ENCODE measurements at places on chromosomes 2 and 18.

DNA sequence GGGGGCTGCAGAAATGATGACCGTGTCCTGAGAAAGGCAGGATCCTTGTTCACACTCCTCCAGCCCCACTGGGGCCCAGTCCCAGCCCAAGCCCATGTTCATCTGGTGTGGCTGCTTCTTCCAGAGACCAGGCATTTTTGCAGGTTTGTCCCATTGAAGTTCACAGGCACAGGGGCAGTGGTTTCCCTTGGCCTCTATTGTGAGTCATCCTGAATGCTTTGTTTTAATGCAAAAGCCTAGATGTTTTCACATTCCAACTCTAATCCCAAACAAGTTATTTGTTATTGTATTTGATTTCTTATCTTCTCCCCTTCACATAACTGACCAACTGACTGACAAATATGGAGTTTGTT is 426.4 kb upstream of the ID2 start:
- DNase-seq: no peak

DNA sequence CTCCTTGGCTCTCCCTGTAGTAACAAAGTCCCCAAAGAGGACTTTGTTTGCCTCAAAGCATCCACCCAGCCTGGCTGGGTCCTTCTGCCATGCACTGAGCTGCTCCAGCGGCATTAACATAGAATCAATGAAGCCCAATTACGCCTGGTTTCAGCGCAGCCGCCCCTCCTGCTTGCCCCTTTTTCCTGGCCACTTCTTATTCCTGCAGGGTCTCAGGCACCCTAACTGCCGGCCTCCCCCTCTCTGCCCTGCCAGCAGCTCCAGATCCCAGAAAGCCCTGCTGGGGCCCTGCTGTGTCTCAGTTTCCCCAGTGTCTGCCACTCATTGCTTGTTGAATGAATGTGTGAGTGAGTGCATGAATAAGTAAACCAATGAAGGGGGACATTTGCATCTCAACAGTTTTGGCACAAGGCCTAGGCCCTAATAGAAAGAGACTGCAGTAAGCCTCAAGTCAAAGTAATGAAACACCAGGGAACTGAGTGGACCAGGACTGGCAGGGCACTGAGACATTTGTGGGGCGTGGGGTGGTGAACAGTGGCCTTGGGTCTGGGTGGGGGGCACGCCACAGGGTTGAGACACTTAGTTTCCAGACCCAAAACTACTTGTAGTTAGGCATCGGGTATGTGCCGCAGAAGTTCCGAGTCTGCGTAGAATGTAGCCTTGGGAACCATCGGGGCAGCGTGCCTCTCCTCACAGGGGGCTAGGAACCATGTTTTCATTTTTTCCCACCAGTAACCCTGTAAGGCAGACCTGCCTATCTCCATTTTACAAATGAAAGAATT is 60.6 kb downstream of the SMAD7 start:
- no peak for DNase-seq

- no peak for DNase-seq
These were observed 11.0 kb downstream of the TBR1 start for GRCh38 chr2:161426922-161427663.

- DNase-seq: no peak
These were observed 18.5 kb downstream of the SFTPB start for GRCh38 chr2:85649201-85650190.

DNA sequence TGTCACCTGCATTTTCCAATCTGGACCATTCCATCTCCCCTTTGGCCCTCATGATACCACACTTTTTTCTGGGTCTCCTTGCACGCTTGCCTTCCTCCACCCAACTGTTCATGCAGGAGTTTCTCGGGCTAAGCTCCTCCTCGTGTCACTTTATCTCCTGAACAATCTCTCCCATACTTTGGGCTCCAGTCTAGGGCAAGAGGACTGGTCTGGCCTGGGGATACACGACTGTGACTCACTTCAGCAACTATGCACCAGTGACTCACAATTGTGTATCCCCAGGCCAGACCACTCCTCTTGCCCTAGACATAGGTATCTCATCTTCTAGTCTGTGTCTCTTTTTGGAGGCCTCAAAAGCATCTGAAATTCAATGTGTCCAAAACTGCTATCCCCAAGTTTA is 149.4 kb upstream of the PTPRM start:
- no peak for DNase-seq

DNA sequence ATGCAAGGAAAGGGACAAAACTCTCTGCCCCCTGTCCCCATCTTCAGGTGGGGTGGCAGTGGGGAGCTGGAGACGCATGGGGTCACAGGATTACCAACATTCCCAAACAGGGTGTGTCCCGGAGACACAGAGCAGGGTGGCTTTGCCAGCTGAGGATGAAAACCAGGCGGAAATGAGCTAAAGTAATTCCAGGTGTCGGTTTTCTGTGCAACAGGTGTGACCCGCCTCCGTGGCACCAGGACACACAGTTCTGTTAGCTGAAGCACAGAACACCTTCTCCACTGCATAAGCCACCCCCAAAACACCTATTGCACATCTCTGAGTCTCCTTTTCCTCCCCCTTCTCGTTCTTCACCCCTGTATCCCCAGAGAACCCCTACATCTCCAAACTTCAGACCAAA is 122.7 kb upstream of the GLI2 start:
- DNase-seq: no peak

- no peak for DNase-seq
These were observed 126.2 kb downstream of the TMEM18 start for GRCh38 chr2:550860-551567.

DNA sequence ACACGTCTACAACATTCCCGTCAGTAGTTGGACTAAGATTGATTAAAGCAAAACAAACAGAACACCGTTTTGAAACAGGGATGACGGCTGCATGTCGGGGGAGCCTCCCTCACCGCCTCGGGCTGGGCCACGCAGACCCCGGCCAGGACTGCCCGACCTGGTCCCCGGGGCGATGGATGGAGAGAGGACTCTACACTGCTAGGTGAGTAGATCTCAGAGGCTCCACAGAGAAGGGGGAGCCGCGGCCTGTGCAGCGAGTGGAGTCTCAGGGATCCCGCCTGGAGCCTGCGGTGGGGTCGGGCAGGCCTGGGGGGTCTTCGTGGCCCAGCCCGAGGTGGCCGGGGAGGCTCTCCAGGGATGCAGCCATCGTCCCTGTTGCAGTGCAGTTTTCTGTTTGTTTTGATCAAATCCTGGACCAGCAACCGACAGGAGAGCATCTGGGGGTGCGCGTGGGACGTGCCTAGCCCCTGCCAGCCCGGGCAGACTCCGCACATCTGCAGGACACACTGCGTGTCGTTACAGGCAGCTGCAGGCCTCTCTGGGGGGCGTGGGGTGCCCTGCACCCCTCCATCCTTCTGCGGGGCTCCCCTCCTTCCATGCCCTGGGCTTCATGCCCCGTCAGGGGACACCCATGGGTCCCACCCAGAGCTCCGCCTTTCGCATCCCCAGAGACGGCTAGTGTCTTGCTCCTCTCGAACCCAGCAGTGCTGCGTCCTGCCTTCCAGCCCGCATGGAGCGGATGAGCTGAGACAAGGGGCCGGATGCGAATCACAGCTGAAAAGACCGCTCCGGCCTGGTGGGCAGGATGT is 143.6 kb downstream of the RTP5 start:
- DNase-seq: no peak

DNA sequence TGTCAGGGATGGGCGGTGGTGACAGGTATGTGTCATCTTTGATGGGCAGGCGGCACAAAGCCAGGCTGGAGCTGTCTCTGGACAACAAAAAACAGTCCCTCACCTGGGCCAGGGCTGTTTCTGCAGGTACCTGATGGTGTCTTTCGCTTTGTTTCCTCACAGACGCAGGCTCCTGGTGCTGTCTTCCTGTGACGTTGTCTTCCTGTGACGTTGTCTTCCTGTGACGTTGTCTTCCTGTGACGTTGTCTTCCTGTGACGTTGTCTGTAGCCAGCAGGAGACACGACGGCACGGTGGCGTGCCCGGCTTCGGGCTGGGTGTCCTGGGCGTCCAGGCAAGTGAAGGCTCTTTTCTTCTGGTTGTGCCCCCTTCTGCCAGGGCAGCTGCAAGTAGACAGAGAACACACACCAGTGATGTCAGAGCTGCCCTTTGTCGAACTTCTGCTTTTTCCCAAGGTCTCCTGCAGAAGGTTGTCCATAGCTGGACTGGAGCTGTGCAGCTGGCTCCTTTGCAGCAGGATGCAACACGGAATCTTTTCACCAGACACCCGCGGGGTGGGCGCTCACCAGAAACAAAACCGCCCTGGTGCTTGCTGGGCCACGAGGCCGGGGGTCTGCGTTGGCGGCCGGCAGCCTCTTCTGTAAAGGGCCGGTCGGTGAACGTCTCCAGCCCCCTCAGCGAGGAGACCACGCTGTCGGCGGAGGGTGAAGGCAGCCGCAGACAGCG is 21.1 kb downstream of the GPR35 start:
- DNase-seq: no peak

DNA sequence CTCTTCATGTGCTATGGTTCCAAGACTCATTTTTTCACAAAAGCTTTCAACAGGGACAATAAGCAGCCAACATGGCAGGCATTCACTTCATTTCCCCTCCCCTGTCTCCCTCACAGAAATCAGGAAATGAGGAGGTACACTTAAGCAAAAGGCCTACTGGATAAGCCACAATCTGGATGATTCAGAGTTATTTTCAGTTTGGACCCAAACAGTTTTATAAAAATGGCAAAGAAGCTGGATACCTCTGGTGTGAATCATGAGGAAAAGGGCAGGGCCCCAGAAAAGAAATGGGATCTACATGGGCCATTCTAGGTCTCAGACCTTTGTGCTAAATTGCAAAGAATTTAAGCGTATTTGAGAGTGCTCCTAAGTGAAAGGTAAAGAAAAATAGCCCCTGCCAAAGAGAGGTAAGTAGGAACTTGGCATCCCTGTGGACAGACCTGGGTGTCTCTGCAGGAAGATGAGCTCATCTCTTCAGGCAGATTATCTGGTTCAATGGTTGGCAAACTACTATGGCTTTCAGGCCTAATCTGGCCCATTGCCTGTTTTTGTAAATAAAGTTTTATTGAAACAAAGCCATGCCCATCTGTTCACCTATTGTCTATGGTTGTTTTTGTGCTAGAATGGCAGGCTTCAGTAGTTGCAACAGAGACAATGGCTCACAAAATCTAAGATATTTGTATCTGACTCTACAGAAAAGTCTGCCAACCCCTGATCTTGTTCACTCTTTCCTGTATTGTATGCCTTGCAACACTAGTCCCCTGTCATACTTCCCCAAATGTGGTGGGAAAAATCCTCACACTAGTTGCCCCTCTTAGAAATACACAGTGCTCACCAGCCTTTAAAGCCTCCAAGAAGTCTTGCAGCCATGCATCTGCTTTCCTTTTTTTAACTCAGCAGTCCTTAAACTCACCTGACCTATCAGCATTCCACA is 315.0 kb downstream of the ALK start:
- DNase-seq: no peak

DNA sequence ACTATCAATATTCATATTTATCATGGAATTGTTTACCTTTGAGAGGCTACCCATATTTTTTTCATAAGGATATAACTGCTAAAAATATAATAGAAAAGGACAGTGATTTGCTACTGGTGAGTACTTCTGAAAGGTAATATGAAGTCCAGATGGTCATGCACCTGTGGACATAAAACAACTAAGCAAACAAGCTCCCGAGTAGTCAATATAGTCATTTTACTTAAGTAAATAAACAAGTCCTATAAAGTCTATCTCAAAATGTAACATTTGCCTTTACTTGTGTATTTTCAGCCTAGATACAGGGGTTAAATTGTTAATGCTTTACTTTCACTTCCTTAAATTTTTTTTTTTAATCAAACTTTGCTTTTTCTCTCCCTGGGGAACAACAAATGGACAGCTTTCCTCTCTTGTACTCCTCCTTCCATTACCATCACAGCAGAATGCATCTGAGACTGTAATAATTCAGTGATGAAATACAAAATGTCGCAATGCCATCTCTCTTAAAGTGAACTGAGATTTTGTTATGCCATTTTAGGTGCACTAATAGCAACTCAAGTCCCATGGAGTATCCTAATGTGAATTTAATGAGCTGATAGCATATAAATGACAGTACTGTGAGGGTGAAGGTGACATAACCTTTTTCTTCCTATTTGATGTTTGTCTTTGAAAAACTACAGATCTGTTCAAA is 1325.4 kb upstream of the ZEB2 start:
- no peak for DNase-seq

- no peak for DNase-seq
These were observed 102.5 kb downstream of the CHN1 start for GRCh38 chr2:174902506-174903263.

DNA sequence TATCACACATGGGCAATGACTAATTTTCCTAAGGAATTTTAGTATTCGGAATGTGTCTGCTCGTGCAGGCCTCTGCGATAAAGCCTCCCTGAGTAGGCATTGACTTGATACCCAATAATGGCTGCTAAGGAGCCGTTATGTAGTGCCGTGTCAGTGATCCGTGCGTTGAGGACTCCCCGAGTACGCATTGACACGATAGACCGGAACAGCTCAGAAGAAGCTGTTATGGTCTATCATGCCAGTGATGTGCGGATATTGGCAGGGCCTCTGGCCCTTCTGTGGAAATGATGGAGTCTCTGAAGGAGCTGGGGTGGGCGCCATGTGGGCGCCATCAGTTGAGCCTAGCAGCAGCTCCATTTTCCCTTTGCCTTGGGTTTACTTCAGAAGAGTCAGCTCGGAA is 29.1 kb downstream of the ZEB2 start:
- DNase-seq: no peak

DNA sequence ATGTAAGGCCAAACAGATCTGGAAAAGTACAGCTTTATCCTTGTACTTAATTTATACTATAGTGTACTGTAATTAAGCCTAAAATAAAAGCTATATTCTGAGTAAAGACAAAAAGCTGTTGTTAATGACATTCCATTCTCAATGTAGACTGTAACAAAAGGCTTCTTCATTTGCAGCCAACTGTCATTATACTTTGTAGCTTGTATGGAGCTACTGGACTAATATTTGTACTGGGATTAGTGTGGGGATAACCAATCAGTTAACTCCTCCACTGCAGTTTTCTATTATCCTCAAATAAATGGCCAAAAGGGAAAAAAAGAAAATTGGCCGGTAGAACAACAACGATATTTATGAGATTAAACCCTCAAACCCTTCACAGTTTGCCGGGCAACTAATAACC is 66.5 kb downstream of the STK39 start:
- DNase-seq: no peak

GRCh38 chr2:205696927-205697441 is 14.7 kb downstream of the NRP2 start:
- no peak for DNase-seq

GRCh38 chr2:203059567-203060240 is 45.0 kb downstream of the NBEAL1 start:
- DNase-seq: no peak

DNA sequence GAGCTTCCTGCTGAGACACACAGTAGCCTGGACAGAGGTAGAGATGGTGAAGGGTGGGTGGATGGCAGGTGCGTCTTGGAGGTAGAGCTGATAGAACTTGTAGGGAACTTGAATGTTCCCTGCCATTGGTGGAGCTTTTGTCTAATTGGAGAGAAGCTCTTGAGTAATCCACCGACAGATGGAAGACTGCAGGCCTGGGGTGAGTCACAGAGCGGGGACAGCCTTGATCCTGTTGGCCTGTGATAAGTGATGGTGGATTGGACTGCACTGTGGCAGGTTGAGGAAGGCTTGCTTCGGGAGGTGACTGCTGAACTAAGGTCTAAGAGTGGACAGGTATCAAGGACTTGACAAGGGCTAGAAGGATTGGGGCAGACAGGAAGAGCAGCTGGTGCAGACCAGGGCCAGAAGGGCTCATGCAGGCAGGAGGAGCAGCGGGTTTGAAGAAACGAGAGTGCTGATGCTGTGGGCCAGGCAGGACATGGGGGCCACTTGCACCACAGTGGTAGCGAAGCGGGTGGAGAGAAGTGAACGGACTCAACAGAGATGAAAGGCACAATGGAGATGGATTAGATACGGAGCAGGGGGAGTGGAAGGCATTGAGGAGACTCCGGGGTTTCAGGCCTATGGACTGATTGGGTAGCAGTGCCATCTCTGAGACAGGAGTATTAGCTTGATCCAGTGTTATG is 16.3 kb downstream of the CABLES1 start:
- DNase-seq: no peak
